ENCODE measurements at places on chromosomes 5 and 9.

GRCh38 chr5:68139611-68140441 is 75.7 kb upstream of the PIK3R1 start:
- DNase-seq: no peak

DNA sequence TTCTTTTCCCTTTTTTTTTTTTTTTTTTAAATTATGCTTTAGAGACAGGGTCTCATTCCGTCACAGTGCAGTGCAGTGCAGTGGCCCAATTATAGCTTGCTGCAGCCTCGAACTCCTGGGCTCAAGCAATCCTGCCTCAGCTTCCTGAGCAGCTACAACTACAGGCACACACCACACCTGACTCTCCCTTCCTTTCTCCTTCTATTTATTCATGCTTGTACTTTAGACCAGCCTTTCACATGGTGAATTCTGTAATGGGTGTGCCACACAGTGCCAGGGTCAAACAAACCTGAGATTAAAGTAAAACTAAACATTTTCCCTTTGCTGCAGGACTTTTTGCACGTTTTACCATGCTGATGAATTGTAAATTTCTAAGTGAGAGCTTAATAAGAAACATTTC is 8.0 kb downstream of the SH3RF2 start:
- no peak for DNase-seq

- no peak for DNase-seq
These were observed 107.6 kb downstream of the ADRB2 start for GRCh38 chr5:148933903-148934432.

- DNase-seq: peak; percentile 66
These were observed 260.3 kb upstream of the ADAMTS16 start for GRCh38 chr5:4879693-4880303.

- DNase-seq: no peak
These were observed 194.1 kb downstream of the DTWD2 start for GRCh38 chr5:118794281-118794680.

DNA sequence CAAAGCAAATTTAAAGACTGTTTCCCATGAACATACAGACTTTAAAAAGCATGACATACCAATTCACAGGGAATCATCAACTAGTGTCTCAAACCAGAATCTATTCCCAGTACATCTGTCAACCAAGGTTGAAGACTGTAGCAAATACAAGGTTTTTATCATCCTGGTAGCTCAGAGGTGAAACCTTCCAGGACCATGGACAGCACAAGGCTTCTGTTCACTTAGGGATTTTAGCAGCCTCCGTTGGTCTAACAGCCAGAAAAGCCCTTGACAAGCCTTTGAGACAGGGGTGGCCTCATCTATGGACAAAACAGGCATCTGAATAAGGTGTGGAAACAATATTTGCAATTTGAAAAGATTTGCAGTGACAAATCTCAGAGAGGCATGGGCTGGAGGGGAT is 119.0 kb downstream of the TRIM32 start:
- DNase-seq: no peak

- no peak for DNase-seq
These were observed 20.6 kb downstream of the TUT7 start for GRCh38 chr9:86333651-86334050.

GRCh38 chr5:149869411-149869821 is 75.2 kb downstream of the PDE6A start:
- DNase-seq: no peak

DNA sequence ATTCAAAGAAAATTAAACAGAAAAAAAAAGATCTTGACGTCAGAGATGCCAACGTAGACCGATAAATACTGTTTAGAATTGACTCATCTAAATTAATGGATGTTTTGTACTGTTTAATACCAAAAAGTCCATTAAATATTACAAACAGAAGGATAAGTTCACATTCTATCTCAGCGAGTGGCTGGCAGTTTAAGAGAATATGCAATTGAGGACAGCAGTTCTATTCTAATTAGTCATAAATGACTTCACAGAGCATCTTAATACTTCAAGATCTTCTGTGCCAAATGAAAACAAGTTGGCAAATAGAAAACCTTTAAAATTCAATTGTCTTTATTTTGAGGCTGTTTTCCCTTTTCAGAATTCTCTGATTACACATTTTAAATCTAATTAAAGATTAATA is 326.6 kb upstream of the NREP start:
- DNase-seq: no peak

DNA sequence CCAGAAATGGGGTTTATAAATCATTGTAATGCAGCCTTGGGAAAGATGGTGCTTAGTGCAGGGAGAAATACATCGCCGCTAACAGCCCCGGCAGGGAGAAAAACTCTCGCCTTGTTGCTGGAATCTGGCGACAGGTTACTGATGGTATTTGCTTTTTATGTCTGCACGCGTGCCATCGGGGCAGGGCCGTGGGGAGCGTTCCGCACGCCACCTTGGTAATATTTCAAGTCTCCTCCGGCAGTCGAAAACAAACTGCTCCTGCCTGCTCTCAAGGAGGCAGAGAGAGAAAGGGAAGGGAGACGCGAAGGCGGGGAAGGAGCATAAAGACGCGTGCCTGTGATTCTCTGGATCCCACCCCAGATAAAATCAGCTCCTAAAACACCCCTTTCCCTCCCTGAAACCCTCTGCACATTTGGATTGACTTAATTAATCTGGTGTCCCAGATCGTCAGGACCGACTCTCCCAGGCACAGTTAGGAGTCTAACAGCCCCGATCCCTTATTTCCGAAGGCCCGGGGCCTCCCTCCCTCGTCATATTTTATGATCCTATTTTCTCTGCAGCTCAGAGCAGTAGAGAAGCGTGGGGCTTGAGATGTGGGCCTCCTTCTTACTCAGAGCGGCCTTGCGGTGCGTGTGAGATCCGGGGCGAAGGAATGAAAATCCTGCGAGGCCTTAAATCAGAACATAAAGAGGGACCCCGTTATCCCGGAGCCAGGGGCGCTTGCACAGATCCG is 47.7 kb downstream of the CFAP77 start:
- DNase-seq: no peak

- DNase-seq: no peak
These were observed 48.6 kb upstream of the VDAC1 start for GRCh38 chr5:134053314-134053839.

- no peak for DNase-seq
These were observed 117.9 kb downstream of the BNC2 start for GRCh38 chr9:16752601-16753000.

GRCh38 chr5:102561894-102562760 is 63.3 kb upstream of the SLCO6A1 start:
- no peak for DNase-seq

DNA sequence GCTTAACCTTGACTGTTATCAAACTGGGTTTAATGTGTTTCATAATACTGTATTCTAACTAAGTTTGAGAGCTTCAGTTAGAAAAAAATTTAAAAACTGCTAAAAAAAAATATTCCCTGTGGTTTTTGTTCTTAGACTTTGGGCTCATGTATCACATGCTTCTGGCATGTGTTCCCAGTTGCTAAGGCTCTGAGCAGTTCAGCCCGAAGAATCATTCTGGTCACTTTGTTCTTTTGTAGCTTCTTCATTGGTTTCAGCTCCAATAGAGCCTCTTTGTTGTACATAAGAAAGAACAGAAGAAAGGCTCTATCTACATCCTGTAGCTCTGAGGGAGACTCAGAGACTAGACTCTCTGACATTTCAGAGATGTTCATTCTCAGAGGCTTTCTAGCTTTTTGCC is 25.6 kb downstream of the KCNN2 start:
- no peak for DNase-seq

DNA sequence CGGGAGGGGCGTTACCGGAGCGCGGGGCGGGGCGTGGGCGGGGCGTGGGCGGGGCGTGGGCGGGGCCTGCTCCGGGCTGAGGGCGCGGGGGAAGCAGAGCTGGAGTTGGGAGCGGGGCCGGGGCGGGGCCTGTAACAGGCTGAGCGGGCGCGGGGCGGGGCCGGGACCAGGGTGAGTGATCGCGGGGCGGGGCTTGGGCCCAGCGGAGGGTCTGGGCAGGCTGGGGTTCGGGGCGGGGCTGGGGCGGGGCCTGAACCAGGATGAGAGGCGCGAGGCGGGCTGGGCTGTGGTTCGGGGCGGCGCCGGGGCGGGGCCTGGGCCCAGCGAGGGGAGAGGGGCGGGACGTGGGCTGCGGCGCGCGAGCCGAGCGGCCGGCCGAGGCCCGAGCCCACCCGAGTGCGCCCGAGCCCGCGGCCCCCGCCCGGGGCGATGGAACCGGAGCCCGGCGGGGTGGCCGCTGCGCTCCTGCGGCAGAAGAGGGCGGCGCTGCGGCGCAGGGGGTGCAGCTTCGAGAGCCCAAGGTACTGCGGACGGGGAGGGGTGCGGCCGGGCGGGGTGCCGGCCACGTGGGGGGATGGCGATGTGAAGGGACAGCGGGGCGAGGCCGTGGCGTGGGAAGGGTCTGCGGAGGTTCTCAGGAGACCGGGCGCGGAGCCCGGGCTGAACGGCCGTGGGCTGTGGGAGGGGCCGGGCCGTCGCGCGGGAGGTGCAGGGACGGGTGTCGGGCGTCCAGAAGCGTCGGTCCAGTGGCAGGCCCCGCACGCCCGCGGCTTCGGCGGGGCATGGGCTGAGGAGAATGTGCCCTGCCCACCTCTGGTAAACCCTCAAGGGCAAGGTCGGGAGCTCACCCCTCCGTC is 39.5 kb upstream of the GARNL3 start:
- DNase-seq: no peak

All from Panc1 (cell line).